Pulmonary artery endothelial cell (primary cell): ENCODE measurements at places on chromosomes 12 and 14.

- DNase-seq, result no peak
These were observed 357.7 kb downstream of the CACNA1C start for GRCh38 chr12:2410496-2410895.

- DNase-seq, result no peak
These were observed 10.4 kb downstream of the ITPK1 start for GRCh38 chr14:93105362-93105761.

DNA sequence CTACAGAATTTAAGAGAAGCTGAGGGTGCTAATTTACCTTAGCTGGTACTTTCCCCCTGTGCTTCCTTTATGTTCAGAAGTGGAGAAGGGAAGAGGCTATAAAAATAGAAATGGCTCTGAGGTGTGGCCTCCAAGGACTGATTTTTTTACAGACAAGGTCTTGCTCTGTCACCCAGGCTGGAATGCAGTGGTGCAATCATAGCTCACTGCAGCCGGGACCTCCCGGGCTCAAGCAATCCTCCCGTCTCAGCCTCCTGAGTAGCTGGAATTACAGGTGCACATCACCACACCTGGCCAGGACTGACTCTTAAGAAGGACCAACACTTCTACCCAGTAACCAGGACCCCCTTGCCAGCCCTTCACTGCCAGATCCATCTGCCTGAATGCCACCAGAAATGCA is 23.9 kb upstream of the NAP1L1 start:
- DNase-seq, result no peak

- peak; percentile 49 for DNase-seq
These were observed at the start of gene CFAP251 for GRCh38 chr12:121917950-121918678. Gene CFAP251 (plus strand): TSS chr12:121918592. CDS start chr12:121921306, 2,714 bp downstream.

GRCh38 chr14:32480337-32480736 is 151.2 kb downstream of the AKAP6 start:
- DNase-seq, result no peak

- DNase-seq, result no peak
These were observed 57.8 kb downstream of the GALNT16 start for GRCh38 chr14:69317780-69318179.

DNA sequence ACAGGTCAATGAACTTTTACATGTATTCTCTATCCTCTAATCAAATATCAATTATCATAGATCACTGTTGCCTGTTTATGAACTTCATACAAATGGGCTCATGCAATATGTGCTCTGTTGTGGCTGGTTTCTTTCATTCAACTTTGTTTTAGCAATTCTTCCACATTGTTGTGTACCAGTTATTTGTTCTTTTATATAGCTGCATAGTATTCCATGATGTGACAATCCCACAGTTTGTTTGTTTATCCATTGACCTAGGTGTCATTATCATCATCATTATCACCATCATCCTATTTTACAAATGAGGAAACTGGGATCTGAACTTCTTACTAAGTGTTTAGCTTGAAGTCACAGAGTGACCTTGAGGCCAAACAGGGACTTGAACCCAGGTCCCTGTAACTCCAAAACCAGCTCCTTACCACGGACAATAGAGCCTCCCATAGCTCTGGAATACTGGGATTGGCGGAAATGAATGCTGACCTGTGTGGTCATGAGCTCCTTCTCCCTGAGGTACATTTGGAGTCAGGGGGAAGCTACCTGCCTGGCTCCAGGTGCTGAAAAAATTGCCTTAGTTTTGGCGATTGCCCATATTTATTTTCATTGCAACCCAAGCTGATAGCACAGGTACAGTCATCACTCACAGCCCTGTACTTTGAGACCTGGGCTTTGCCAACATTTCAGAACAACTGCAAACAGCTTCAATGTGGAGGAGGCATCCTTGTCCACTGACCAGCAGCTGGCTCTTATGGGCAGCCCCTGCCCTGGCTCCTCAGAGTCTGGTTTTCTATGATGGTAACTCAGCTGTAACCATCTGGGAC is 9.2 kb downstream of the ZFP36L1 start:
- DNase-seq, result no peak

- no peak for DNase-seq
These were observed 385.0 kb downstream of the BCL11B start for GRCh38 chr14:98886982-98887381.

- no peak for DNase-seq
These were observed at the start of gene LUM for GRCh38 chr12:91111366-91112325. Gene LUM (minus strand): TSS chr12:91111494. CDS start chr12:91108979, 2,515 bp downstream.

GRCh38 chr12:3123729-3124128 is 46.5 kb downstream of the TSPAN9 start:
- no peak for DNase-seq

- DNase-seq, result peak; percentile 39
These were observed 8.5 kb downstream of the CTDSP2 start for GRCh38 chr12:57837864-57838562.
